Mesothelial cell of epicardium (in vitro differentiated cells): ENCODE measurements at places on chromosomes 12 and 14. TPM values are rescaled to one million over a fixed set of nuclear protein-coding genes. Genes with fewer than 3 reads are reported as not detected.

MYRFL gene
- total RNA-seq: 0.16 to 0.18 TPM (median 0.18 TPM) in 3 replicates

SMIM41 gene
- 0.16 TPM in 1 of 3 replicates, not detected in the others for total RNA-seq

DIO2 gene
- 0.38 to 0.58 TPM (median 0.56 TPM) in 3 replicates for total RNA-seq

PIK3C2G gene
- 2.6 to 4.1 TPM (median 2.7 TPM) in 3 replicates for total RNA-seq

TAS2R7 gene
- 0.20 to 0.40 TPM (median 0.20 TPM) in 3 replicates for total RNA-seq

KCNJ8 gene
- 2.9 to 3.9 TPM (median 3.6 TPM) in 3 replicates for total RNA-seq

- no peak overlapping the region for H3K27ac ChIP-seq
- H3K27me3 ChIP-seq: no peaks in the 10 kb centered on the region
- peaks cover 9% of the 10 kb centered on the region for H3K4me1 ChIP-seq
- DNase-seq: no peak
These were observed 39.7 kb downstream of the RAD51B start for GRCh38 chr14:67859169-67859749.

- no peak overlapping the region for H3K4me3 ChIP-seq
- H3K4me1 ChIP-seq: peaks cover 5% of the 10 kb centered on the region
- DNase-seq: no peak
These were observed 17.6 kb upstream of the CHST11 start for GRCh38 chr12:104439137-104439536.

DNA sequence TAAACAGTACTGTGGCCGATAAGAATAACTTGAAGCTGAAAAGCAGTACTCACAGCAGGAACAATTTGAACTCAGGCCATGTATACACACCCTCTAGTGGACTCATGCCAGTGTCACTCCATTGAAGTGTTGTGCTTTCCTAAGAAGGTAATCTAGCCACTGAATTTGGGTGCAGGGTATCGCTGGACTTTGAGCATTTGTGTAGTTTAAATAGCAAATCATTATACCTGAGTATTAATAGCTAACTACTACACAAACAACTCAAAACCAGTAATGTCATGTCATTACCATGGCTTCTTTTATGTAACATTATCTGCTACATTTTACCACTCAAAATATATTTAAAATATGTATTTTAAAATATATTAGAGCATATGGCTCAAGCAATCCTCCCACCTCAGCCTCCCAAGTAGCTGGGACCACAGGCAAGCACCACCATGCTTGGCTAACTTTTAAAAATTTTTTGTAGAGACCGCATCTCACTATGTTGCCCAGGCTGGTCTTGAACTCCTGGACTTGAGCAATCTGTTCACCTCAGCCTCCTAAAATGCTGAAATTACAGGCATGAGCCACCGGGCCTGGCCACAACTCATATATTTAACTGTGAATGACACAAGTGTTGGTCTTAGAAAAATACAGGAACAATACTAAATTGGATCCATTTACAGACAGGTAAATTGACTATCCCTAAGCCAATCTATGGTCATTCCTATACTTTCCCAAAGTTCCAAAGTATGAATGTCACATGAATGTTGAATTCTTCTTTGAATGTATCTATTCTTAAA, 25.6 kb upstream of the ARID4A start:
- no peak for DNase-seq
- no peak overlapping the region for H3K27ac ChIP-seq
- H3K36me3 ChIP-seq: peaks cover 33% of the 10 kb centered on the region
- H3K4me3 ChIP-seq: no peak overlapping the region

DNA sequence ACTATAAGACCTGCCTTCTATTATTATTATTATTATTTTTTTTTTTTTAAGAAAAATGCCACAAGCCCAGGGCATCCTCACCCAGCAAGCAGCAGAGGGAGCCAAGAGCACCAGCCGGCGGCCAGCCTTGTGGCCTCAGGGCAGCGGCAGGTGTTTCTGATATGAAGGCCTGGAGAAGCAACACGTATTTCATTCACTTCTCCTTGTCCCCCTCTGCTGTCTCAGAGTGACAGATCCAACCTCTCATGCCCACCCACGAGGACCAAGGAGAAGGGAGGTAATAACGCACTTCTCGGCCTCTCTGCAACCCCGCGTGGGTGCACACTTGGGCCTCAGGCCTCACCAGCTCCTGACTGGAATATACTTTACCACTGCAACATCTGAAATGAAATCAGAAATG, 25.4 kb downstream of the CDC42BPB start:
- peaks cover 2% of the 10 kb centered on the region for H3K36me3 ChIP-seq
- H3K27ac ChIP-seq: peak overlapping the region; percentile 18
- H3K4me3 ChIP-seq: no peak overlapping the region
- peaks cover 14% of the 10 kb centered on the region for H3K4me1 ChIP-seq

- H3K27me3 ChIP-seq: no peaks in the 10 kb centered on the region
- H3K27ac ChIP-seq: peak overlapping the region; percentile 96
- H3K4me1 ChIP-seq: peaks cover 51% of the 10 kb centered on the region
- peaks cover 3% of the 10 kb centered on the region for H3K36me3 ChIP-seq
- H3K4me3 ChIP-seq: peak overlapping the region; percentile 39
- DNase-seq: no peak
These were observed 27.7 kb upstream of the TBX3 start for GRCh38 chr12:114711689-114712152.

GRCh38 chr12:131094831-131095805, 141.4 kb downstream of the ADGRD1 start:
- H3K36me3 ChIP-seq: no peaks in the 10 kb centered on the region
- no peak overlapping the region for H3K4me3 ChIP-seq
- no peak for DNase-seq
- H3K4me1 ChIP-seq: no peaks in the 10 kb centered on the region

- no peaks in the 10 kb centered on the region for H3K27me3 ChIP-seq
- no peak overlapping the region for H3K27ac ChIP-seq
- H3K36me3 ChIP-seq: peaks cover 17% of the 10 kb centered on the region
- no peak for DNase-seq
These were observed 43.9 kb downstream of the IL31 start for GRCh38 chr12:122130150-122130549.

DNA sequence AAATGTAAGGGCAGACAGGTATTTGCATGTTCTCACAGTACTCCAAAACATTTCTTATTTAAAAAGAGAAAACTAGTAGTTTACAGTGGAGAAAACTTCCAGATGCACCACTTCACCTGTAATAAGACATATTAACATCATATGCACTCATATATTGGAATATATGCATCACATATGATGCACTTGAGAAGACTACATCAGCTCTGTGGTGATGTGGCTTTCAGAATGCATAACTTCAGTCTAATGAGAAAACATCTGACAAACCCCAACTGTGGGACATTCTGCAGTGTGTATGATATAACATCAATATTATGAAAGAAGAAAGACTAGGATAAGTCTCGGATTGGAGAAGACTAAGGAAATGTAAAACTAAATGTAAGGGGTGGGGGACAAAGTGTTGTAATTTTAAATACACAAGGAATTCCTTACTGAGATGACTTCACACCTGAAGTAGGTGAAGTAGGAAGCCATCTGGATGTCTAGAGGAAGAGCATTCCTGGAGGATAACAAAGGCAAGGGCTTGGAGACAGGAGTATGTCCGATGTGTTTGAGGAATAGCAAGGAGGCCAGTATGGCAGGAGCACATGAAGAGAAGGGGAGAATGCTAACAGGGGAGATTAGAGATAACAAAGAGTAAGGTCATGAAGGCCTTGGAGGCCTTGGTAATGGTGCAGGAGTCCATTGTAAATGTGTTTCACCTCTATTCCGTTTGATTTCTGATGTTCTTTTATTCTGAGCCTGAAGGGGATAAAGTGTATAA, 49.0 kb downstream of the CNOT2 start:
- H3K36me3 ChIP-seq: peaks cover 38% of the 10 kb centered on the region
- no peak overlapping the region for H3K27ac ChIP-seq
- no peak overlapping the region for H3K4me3 ChIP-seq
- no peaks in the 10 kb centered on the region for H3K27me3 ChIP-seq
- DNase-seq: no peak

- H3K4me3 ChIP-seq: no peak overlapping the region
- H3K27me3 ChIP-seq: peaks cover 8% of the 10 kb centered on the region
- H3K36me3 ChIP-seq: no peaks in the 10 kb centered on the region
- peaks cover 3% of the 10 kb centered on the region for H3K4me1 ChIP-seq
- H3K27ac ChIP-seq: no peak overlapping the region
These were observed 13.0 kb upstream of the LEMD3 start for GRCh38 chr12:65156366-65156841.

GRCh38 chr12:84507956-84508850, 404.4 kb downstream of the SLC6A15 start:
- H3K27ac ChIP-seq: peak overlapping the region; percentile 89
- H3K4me3 ChIP-seq: peak overlapping the region; percentile 24
- DNase-seq: no peak
- peaks cover 26% of the 10 kb centered on the region for H3K4me1 ChIP-seq
- no peaks in the 10 kb centered on the region for H3K36me3 ChIP-seq

- H3K27me3 ChIP-seq: no peaks in the 10 kb centered on the region
- DNase-seq: no peak
- H3K4me3 ChIP-seq: no peak overlapping the region
- peaks cover 27% of the 10 kb centered on the region for H3K4me1 ChIP-seq
- no peak overlapping the region for H3K27ac ChIP-seq
- peaks cover 22% of the 10 kb centered on the region for H3K36me3 ChIP-seq
These were observed 7.5 kb downstream of the APPL2 start for GRCh38 chr12:105228494-105228893.

DNA sequence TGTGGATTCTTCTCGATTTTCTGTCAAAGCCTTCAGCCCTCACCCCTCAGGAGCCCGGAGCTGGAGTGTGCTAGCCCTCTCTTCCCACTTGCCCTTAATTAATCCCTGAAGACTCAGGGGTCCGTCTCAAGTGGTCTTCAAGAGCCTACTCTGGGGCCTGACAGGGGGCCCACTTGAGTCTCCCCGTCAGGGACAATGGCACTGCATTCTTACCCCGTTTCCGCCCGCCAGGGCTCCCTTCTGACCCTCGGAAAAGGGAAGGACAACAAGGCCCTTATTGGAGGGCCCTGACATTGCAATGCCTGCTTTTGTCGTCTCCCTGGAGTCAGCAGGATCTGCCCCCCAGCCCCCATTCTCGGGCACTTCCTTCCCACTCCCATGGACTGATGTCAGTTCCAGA, 34.4 kb downstream of the TBX3 start:
- H3K36me3 ChIP-seq: no peaks in the 10 kb centered on the region
- no peak for DNase-seq
- no peak overlapping the region for H3K4me3 ChIP-seq

DNA sequence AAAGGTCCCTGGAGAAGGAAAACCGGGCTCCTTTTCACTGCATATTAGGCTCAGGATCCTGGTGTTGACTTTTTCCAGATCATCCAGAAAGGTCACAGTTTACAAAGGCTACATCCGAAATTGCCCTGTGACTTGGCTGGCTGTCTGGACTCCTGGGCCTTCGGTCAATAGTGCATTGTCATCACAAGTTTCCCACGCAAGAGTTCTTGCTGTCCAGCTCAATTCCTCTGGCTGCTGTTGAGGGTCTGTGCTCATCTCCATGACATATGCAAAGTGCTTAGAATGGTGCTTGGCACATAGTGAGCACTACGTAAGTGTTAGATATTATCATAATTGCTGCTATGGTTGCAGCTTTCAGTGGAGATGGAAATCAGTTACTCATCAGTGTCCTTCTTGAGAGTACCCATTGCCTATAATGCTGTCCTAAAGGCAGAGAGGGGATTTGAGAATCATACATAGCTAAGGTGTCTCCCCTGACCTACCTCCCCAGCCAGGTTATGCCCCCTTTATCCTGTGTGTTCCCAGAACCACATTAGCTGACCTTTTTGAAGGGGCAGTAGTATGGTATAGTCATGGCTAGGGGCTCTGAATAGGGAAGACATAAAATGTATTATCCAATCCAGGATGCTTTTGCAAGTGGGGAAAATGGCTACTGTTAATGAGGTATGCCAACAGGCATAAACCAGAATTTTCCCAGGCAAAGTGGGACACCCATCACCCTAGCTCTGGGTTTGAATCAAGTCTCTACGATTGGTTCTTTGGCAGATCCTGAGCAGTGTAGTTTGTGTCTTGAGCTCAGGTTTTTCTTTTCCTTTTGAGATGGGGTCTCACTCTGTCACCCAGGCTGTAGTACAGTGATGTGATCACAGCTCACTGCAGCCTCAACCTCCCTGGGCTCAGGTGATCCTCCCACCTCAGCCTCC, 132.0 kb upstream of the CCND2 start:
- H3K4me3 ChIP-seq: no peak overlapping the region
- H3K36me3 ChIP-seq: no peaks in the 10 kb centered on the region
- H3K27me3 ChIP-seq: peaks cover 1% of the 10 kb centered on the region
- peaks cover 7% of the 10 kb centered on the region for H3K4me1 ChIP-seq
- DNase-seq: no peak
- H3K27ac ChIP-seq: no peak overlapping the region

- no peaks in the 10 kb centered on the region for H3K27me3 ChIP-seq
- no peaks in the 10 kb centered on the region for H3K4me1 ChIP-seq
- DNase-seq: no peak
These were observed 428.1 kb upstream of the PDE3A start for GRCh38 chr12:19940267-19940666.

DNA sequence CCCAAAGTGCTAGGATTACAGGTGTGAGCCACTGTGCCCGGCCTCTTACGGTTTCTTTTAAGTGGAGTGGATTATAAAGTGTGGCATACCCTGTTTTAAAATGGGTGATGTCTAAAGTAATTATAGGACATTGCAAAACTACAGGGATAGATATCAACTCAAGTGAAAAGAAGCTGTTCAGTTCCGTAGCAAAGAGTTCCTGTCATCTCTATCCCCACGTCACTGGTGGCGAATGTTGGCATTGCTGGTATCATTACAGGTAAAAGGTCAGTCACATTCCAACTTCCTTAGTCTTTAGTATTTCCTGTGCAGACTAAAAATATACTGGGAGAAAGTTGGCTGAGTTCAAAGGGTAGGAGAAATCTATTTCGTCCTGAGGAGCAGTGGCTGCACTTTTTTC, 95.6 kb upstream of the SLC38A2 start:
- no peaks in the 10 kb centered on the region for H3K27me3 ChIP-seq
- H3K27ac ChIP-seq: no peak overlapping the region
- H3K4me3 ChIP-seq: no peak overlapping the region
- DNase-seq: no peak

DNA sequence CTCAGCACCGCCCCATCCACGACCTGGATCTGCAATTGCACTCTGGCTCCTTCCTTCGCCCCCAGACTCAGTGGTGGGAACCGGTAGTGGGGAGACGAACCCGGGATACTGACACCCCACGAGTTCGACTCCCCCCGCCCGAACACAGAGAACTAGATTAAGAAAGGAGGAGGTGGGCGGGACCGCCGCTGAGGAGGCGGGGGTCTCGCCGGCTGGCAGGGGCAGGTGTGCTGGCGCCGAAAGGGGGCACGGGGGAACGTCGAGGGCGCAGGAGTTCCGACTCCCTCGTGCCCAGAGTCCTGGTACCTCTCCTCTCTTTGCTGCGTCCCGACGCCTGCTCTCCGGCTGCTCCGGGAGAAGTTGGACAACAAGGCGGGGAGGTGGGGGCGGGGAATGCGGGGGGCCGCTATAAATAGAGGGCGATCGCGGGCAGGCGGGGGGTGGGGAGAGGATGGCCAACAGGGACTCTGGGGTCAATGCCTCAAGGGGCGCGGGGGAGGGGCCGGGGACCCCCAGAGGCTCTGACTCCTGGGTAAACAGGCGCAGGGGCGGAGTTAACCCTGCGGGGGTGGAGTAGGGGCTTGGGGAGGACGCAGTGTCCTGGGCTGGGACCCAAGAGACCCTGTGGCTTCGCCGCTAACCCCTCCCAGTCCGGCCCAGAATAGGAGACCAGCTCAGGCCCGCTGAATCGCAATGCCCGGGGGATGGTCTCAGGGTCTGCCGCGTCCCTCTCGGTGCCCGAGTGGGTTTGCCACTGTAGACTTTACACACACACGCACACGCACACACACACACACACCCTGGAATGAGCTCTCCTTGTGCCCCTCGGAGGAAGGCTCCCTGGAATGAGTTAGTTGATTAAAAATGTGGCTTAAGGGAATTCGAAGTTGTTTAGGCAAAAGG, 761 bp upstream of the NDRG2 start:
- H3K4me3 ChIP-seq: peak overlapping the region; percentile 90
- peaks cover 12% of the 10 kb centered on the region for H3K36me3 ChIP-seq
- H3K4me1 ChIP-seq: peaks cover 48% of the 10 kb centered on the region
- peak; percentile 51 for DNase-seq
- no peaks in the 10 kb centered on the region for H3K27me3 ChIP-seq
